Renal cortex interstitium (tissue), 15 donors: ENCODE measurements at places on chromosomes 5 and 9. TPM values are rescaled to one million over a fixed set of nuclear protein-coding genes. Genes with fewer than 3 reads are reported as not detected.

GRCh38 chr9:100670719-100671118, 92.8 kb downstream of the CAVIN4 start:
- DNase-seq = no peak

- DNase-seq = no peak
These were observed 10.0 kb downstream of the ENC1 start for GRCh38 chr5:74630453-74631066.

DNA sequence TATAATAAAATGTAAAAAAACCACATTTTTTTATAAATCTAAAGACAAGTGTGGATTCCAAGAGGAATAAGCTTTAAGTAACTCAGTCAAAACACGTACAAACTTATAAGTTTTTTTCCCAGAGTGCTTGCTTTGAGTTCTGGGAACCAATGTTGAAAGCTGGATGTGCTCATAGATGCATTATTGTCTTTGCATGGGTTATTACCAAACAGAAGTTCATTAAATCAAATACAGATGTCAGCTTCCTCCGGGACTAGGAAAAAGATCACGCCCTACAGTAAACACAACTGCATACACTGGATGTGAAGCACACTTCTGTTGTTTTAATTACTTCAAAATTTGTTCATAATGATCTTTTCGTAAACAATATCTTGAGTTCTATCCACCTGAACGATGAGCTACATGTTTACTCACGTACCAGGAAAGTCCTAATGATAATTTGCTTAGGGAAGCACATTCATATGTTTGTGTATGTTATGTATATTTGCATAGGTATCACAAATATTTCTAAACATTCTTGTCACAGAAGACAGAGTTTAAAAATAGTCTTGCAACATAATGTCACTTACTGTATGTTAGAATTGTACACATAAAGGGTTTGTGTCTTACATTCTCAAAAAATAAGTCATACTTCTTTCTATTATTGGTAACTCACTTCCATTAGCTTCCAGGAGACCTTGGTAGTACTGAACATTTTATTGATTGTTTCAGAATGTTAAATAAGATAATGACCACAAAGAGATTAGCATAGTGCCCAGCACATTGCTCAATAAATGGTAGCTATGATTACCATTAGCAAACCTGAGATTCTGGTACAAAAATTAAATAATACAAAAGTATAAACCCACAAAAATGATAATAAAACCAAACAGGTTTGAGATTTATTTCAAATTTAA, 427.4 kb downstream of the CETN3 start:
- DNase-seq = no peak

GRCh38 chr5:126615286-126615685, 14.5 kb downstream of the PHAX start:
- DNase-seq = no peak

The CTXN3 gene
- 0.09 TPM for polyA plus RNA-seq

The TMC1 gene
- 1.4 TPM for polyA plus RNA-seq

DNA sequence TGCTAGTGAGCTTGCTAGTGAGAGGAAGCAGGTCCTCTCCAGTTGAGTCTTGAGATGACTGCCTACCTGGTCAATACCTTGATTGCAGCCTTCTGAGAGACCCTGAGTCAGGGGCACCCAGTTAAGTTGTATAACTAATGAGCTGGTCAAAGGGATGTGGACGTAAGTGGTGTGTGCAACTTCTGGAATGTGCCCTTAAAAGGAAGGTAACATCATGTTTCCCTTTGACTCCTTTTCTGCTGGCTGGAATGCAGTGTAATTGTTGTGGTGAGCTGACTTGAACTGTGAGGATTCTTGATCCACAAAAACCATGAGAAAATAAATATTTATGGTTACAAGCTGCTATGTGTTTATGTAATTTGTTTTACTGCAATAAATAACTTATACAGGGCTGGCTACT, 2.4 kb upstream of the SNX2 start:
- DNase-seq = no peak

GRCh38 chr9:36264896-36265295, 6.6 kb upstream of the GNE start:
- no peak for DNase-seq

DNA sequence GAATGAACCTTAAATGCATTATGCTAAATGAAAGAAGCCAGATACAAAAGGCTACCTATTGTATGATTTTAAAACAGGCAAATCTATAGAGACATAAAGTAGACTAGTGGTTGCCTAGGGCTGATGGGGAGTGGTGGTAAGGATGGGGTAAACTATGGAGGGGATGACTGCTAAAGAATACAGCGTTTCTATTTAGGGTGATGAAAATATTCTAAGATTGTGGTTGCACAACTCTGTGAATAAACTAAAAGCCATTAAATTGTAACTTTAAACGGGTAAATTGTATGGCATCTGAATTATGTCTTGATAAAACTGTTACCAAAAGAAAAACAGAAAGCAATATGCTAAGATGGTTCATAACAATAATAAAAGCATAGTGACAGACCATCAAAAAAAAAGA, 21.4 kb downstream of the KLHL3 start:
- DNase-seq = no peak

The ZER1 gene
- 39.2 TPM for polyA plus RNA-seq

The TRAF1 gene
- 8.1 TPM for polyA plus RNA-seq

The ATOX1 gene
- 109 TPM for polyA plus RNA-seq

- no peak for DNase-seq
These were observed 582.7 kb downstream of the DTWD2 start for GRCh38 chr5:118405650-118406061.

The NMUR2 gene
- 0.09 TPM for polyA plus RNA-seq

DNA sequence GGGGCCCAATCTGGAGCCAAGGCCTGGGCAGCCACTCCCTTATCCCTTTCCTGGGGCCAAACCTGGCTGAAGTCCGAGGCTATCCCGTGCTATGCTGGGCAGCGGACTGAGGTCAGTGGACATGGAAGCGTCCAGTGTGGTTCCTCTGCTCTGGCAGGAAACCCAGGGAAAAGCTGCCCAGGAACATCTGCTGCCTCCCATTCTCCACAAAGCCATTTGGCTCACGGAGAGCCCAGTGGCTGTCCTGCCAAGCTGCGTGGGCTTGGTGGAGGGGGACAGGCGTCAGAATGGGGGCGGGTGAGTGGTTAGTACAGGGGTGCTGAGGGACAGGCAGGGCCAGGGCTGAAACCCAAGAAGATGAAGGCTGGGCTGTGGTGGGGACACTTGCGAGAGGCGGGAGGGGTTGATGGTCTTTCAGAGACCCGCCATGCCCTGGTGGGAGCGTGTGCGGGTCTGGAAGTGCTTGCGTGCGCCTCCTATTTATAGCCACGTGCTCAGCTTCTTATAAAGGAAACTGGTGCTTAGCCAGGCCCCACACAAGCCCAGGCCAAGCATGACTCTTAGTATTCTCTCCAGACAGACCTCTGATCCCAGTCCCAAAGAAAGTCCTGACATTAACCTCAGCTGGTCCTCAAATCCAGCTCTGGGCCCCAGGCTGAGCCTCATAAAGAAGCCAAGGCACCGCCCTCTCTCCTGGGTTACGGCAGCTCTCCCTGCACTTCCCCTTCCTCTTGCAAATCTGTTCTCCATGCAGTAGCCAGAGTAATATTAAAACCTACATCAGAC, 9.4 kb upstream of the SLC6A7 start:
- no peak for DNase-seq

The SPIN1 gene
- polyA plus RNA-seq = 161 TPM

GRCh38 chr5:157233515-157233914, 32.4 kb upstream of the CYFIP2 start:
- DNase-seq = no peak

- DNase-seq = no peak
These were observed 30.6 kb downstream of the C9orf85 start for GRCh38 chr9:71941998-71942567.

The CREBRF gene
- 20.6 TPM for polyA plus RNA-seq

The FGF1 gene
- polyA plus RNA-seq = 16.4 TPM

DNA sequence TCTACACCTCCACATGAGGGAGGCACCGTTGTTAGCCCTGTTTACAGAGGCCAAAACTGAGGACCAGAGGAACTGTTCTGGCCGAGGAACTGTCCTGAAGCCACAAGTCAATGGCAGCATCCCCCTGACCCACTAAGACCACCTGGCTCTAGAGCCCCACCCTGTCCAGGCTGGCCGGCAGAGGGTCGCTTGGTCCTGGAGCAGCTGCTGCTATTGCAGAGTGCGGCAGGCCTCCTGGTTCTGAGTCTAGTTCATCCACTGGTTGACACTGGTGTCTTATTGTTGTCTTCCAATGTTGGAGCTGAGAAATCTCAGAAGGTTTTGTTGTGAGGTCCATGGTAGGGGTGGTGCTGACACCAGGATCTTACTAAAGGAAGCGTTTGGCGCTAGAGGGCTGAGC, 26.6 kb upstream of the ANGPTL2 start:
- no peak for DNase-seq

The RABEPK gene
- polyA plus RNA-seq = 23.0 TPM

GRCh38 chr5:96509316-96509715, 76.3 kb upstream of the PCSK1 start:
- DNase-seq = no peak

DNA sequence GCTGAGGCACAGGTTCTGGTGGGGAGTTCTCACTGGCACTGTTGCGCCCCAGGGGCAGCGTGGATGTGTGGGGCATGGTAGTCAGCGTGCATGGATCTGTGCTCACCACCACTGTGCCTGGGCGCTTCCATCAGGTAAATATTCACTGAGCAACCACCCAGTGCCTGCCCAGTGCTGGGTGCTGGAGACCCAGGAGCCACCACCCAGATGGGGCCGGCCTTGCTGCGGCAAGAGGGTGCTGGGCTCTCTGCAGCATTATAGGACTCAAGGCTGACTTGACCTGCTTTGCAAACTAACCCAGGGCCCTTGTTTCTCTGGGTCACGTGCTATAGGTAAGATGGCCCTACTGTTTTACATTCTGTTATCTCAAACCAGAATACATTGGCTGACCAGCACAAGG, 60.5 kb downstream of the DAP start:
- no peak for DNase-seq

- DNase-seq = no peak
These were observed 50.8 kb upstream of the SLIT3 start for GRCh38 chr5:169351721-169352120.

The PKD2L2 gene
- polyA plus RNA-seq = 0.13 TPM

The EXOSC2 gene
- polyA plus RNA-seq = 42.8 TPM

- DNase-seq = no peak
These were observed 40.7 kb upstream of the PPP3R2 start for GRCh38 chr9:101635473-101635872.

GRCh38 chr5:140399979-140400729, 1.5 kb upstream of the ANKHD1 start:
- DNase-seq = peak; percentile 4

The LTC4S gene
- polyA plus RNA-seq = 6.8 TPM

DNA sequence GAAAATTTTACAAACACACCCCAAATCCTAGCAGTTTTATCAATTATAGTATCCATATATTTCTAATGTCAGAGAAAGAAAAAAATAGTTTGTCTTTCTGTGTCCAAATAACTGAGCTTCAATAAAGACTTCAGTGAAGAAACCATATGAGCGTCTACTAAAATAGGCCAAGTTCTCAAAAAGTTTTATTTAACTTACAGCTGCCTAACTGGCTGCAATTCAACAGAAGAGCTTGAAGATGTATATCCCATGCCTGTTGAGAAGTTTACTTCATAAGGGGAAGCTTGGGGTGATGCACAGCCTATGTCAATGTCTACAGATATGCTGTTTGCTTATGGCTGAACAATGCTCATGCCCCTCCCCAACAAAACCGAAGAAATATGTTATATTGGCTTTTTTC, 43.7 kb upstream of the ELOVL7 start:
- no peak for DNase-seq

DNA sequence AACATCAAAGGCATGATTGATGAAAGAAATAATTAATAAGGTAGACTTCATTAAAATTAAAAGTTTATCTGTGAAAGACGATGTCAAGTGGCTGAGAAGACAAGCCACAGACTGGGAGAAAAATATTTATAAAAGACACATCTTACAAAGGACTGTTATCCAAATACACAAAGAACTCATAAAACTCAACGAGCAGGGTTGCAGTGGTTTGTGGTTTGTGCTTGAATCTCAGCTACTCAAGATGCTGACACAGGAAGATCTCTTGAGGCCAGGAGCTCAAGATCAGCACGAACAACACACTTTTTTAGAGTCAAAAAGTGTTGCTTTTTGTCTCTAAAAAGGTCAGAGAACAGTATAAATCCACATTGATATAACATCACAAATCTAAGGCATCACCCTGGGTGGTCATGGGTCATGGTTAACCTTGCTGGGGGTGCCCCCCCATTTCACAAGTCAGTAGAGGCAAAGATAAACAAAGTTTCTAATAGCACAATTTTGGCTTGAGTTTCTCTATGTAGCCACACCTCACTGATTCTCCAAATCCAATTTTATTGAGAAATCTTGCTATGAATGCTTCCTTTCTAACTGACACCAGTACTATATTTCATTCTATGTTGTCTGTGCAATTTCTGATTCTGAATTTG, 342.9 kb upstream of the RPS23 start:
- DNase-seq = no peak

DNA sequence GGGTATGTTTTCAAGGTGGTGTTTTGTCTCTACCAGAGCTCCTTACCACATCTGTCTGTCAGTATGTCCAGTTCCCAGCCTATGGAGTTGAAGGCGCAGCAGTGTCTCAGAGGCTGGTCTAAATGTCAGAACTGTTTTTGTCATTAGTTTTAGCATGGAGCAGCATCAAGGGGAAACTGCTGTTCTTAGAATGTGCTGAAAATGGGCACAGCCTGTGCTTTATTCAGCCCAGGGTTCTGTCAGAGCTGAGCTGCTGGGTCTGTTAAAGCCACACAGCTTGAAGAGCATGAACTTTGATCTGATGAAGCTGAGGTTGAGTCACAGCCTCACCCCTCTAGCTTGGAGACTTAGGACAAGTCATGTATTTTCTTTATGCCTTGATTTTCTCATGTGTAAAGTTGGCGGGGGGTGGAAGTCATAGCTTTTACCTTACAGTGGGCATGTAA, 71.9 kb downstream of the RALGPS1 start:
- DNase-seq = no peak

DNA sequence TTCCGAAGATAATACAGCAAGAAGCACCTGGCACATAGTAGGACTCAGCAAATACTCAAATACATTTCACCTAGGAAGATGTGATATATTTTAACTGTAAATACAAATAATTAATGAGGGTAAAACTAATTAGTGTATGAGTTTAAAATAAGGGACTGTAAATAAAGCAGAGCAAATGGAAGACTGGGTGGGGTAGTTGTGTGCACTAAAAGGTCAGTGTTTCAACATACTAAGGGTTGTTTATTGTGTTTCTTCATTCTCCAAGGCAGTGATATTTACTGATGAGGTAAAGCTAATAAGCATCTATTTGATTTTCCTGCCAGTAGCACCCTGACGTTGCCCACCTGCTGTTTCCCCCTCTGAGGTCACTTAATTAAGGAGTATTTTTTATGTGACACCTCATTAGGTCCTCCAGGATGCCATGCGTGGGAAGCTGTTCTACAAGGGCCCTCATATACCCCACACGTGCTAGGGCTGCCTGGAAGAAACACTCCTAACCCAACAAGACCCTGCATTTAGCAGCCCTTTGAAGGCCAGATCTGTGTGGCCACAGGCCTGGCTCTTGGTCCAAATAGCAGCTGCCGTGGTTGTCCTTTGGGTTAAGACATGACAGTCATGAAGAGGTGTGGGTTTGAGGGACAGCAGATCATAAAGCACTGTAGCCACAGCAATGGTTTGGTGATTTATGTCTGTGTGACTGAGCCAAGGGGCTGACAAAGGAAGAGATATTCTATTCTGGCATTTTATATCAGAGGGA, 97.5 kb upstream of the RPS23 start:
- DNase-seq = no peak
